Hepatocyte (in vitro differentiated cells): ENCODE measurements at places on chromosomes 2 and 18. TPM values are rescaled to one million over a fixed set of nuclear protein-coding genes. Genes with fewer than 3 reads are reported as not detected.
A peak's percentile ranks its signal among the peaks of the same experiment; 100 is the strongest.

- no peak for DNase-seq
- H3K36me3 ChIP-seq, result no peaks in the 10 kb centered on the region
- peaks cover 28% of the 10 kb centered on the region for H3K4me1 ChIP-seq
- no peak overlapping the region for H3K4me3 ChIP-seq
- peak overlapping the region; percentile 50 for H3K27ac ChIP-seq
Observed at GRCh38 chr2:43478412-43479086, 117.3 kb downstream of the THADA start.

- no peaks in the 10 kb centered on the region for H3K27me3 ChIP-seq
- H3K4me3 ChIP-seq, result no peak overlapping the region
- peaks cover 10% of the 10 kb centered on the region for H3K4me1 ChIP-seq
Observed at GRCh38 chr18:3691705-3692104, 241.7 kb downstream of the TGIF1 start.

Gene SPP2
- total RNA-seq, result 75.5 and 78.5 TPM in 2 replicates

DNA sequence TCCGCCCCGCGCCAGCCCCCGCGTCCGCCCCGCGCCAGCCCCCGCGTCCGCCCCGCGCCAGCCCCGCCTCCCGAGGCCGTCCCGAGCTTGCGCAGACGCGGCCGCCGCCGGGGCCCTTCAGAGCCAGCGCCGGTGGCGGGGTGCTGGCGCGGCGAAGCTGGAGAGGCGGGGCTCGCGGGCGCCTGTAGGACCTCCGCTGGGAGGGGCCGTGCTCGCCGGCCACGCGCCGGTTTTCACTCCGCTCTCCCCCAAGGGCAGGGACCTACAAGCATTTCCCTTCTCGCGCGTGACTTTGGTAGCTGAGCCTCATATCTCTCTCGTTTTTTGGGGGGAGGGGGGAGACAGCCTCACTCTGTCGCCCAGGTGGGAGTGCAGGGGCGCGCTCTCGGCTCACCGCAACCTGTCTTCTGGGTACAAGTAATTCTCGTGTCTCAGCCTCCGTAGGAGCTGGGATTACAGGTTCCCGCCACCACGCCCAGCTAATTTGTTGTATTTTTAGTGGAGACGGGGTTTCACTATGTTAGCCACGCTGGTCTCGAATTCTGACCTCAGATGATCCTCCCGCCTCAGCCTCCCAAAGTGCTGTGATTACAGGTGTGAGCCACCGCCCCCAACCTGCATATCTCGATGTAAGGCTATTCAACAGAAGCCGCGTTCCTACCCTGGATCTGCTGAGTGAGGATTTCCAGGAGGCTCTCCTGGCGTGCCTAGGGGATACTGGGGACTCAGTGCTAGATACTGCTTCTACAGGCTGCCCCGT, at the start of gene ZNF514:
TSS of gene ZNF514 (minus strand) at position 159 of the 760 bp plus-strand sequence. CDS start 6,595 bp downstream, outside the sequence.
- peaks cover 13% of the 10 kb centered on the region for H3K4me1 ChIP-seq
- no peaks in the 10 kb centered on the region for H3K27me3 ChIP-seq
- H3K4me3 ChIP-seq, result peak within 1 kb of the TSS; percentile 55
- peak within 1 kb of the TSS; percentile 74 for H3K27ac ChIP-seq

Gene BCL11A
- total RNA-seq, result 11.6 and 14.4 TPM in 2 replicates

Gene DSG1
- 0.70 and 0.76 TPM in 2 replicates for total RNA-seq

- H3K4me1 ChIP-seq, result peaks cover 26% of the 10 kb centered on the region
- H3K27me3 ChIP-seq, result no peaks in the 10 kb centered on the region
- DNase-seq, result no peak
- no peak overlapping the region for H3K27ac ChIP-seq
- H3K36me3 ChIP-seq, result no peaks in the 10 kb centered on the region
Observed at GRCh38 chr18:79949697-79950487, 1.6 kb downstream of the SLC66A2 start.

DNA sequence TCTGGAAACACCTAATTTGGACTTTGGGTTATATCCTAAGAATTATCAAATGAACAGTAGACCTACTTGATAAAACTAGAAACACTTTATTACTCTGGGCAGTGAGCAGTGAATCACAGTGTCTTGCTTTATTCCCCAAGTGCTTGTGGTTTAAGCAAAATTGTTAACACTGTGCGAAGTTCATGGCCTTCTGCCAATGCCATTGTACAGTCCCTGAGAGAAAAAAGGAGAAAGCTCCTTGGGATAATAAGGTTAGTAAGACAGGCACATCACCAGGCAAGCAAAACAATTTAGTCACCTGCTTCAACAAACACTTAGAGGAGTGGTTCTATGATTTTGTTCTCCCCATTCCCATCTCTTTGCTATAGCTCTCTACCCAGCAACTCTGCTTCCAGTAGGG, 39.8 kb downstream of the ADCYAP1 start:
- DNase-seq, result no peak
- no peaks in the 10 kb centered on the region for H3K4me1 ChIP-seq
- H3K27me3 ChIP-seq, result no peaks in the 10 kb centered on the region
- no peak overlapping the region for H3K27ac ChIP-seq
- H3K4me3 ChIP-seq, result no peak overlapping the region

Gene LCT
- 3.2 and 4.1 TPM in 2 replicates for total RNA-seq

Gene STAT4
- 6.1 and 6.6 TPM in 2 replicates for total RNA-seq

Gene CAVIN2
- total RNA-seq, result 4.8 and 5.2 TPM in 2 replicates

Gene PLGLB2
- 13.7 and 28.5 TPM in 2 replicates for total RNA-seq

- H3K4me1 ChIP-seq, result no peaks in the 10 kb centered on the region
- H3K27me3 ChIP-seq, result no peaks in the 10 kb centered on the region
- no peak for DNase-seq
Observed at GRCh38 chr2:53064154-53064553, 703.5 kb upstream of the CHAC2 start.

DNA sequence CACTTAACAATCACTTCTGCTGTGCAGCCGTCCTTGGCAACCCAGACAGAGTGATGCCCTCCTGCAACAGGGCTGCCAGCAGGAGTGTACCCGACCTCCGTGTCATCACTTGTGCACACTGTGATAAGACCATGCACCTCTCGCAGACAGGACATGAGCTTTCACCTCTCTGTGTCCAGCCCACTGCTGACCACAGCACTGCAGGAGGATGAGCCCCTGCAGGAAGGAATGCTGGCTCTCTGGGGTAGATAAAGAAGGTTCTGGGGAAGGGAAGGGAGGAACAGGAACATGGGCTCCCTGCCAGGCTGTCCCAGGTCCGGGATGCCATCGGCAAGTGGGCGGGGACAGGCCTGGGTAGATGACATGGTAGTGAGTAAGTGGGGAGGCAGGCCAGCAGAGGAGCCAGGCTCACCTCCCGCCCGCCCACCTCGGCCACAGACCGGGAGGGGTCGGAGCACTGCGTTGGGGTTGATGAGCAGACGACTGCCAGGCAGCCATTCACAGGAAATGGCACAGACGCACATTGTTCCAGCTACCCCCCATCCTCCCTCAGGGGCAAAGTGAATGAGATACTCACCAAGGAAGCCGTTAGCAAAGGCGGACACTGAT, 18.6 kb upstream of the COL6A3 start:
- H3K27me3 ChIP-seq, result no peaks in the 10 kb centered on the region
- H3K36me3 ChIP-seq, result no peaks in the 10 kb centered on the region
- no peak for DNase-seq
- H3K4me1 ChIP-seq, result peaks cover 12% of the 10 kb centered on the region
